ENCODE measurements at places on chromosomes 16 and 17. TPM values are rescaled to one million over a fixed set of nuclear protein-coding genes. Genes with fewer than 3 reads are reported as not detected.

SPIRE2 gene
- total RNA-seq = 8.2 TPM

SUPT6H gene
- 32.4 TPM for total RNA-seq

RPH3AL gene
- 2.8 TPM for total RNA-seq

ZNF276 gene
- total RNA-seq = 11.4 TPM

WWOX gene
- total RNA-seq = 29.2 TPM

ACSM2A gene
- not detected for total RNA-seq

DNA sequence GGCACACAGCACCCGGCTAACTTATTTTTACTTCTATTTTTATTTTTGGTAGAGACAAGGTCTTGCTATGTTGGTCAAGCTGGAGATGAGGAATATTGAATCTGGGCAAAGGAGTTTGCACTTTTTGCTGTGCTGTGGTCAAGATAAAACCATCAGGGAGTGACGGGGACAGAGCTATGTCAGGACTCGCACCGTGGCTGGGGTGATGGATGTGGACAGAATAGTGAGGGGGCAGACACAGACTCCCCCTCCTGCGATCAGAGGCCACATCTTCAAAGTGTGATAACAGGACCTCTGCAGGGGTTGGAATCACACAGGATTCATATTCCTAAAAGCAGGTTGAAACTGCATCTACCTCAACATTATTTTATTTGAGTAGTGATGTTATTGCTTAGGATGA is 25.6 kb downstream of the IL21R start:
- no peak for DNase-seq

GRCh38 chr17:18963126-18964017 is 11.4 kb downstream of the SLC5A10 start:
- peak; percentile 52 for DNase-seq

- no peak for DNase-seq
These were observed 417.2 kb upstream of the XYLT1 start for GRCh38 chr16:17887963-17888362.

- DNase-seq = no peak
These were observed 586 bp downstream of the CD7 start for GRCh38 chr17:82316651-82317393.

GRCh38 chr16:1612320-1613111 is at the start of gene CRAMP1:
CRAMP1 (plus strand) TSS chr16:1612360; CDS start chr16:1614640, 2,280 bp downstream.
- DNase-seq = no peak

- DNase-seq = no peak
These were observed 28.5 kb downstream of the STAT5B start for GRCh38 chr17:42247734-42248133.

GRCh38 chr17:61209106-61209439 is 190.6 kb upstream of the TBX2 start:
- no peak for DNase-seq

- peak; percentile 93 for DNase-seq
These were observed 13.0 kb downstream of the AIPL1 start for GRCh38 chr17:6421700-6422604.

DNA sequence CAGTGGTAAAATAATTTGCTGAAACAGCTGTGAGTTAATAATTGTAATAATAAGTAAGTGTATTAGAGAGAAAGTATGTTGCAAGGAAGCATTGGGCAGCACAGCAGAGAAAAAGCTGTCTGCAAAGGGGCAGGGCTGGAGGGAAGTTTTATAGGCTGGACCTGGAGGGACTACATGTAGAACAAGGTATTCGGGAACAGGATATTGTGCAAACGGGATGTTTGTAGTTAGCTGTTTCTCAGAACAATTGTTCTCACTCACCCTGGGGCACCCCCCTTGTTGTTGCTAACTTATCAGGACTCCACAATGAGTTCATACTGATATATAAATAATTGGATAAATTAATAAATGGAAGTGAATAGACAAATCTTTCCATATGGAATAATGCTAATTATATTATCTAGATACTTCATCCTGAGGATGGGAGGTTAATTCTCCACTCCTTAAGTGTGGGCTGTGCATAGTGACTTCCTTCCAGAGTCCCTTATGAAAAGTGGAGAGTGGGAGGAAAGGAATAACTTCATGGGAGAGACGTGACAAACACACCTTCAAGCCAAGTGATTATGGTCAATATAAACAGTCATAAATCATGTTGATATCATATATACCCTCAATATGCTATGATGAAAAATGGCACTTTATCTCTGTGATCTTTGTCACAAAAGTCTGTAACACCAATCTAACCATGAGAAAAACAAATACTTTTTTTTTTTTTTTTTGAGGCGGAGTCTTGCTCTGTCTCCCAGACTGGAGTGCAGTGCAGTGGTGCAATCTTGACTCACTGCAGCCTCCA is 85.4 kb downstream of the PPM1E start:
- no peak for DNase-seq

DNA sequence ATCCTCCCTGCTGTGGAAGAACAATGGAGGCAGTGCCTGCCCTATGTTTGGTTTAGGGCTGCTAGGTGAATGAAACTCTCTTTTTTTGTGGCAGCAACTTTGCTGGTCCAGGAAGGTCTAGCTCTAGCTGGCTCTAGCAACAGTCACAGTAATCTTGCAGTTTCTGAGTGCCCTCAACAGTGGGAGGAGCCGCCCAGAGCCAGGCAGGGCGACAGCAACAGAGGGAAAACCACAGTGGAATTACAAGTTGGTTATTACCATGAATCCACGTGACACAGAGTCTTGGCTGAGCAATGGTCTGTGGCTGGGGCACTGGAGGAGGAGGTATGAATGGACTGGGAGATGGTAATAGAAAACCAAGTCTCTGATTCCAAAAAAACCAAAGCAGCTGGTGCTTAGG is 10.3 kb downstream of the HSPB9 start:
- no peak for DNase-seq

All from H7 (cell line).